ENCODE measurements at places on chromosomes 16 and 17.
A peak's percentile ranks its signal among the peaks of the same experiment; 100 is the strongest.

GRCh38 chr16:54517181-54517580, 230.6 kb upstream of the IRX3 start:
- no peak for DNase-seq
- H3K36me3 ChIP-seq = no peaks in the 10 kb centered on the region
- no peaks in the 10 kb centered on the region for H3K27me3 ChIP-seq
- no peaks in the 10 kb centered on the region for H3K4me1 ChIP-seq
- H3K4me3 ChIP-seq = no peak overlapping the region

- DNase-seq = no peak
- peak within 1 kb of the TSS; percentile 49 for H3K4me3 ChIP-seq
Measured at GRCh38 chr16:180101-180675, at the start of gene HBQ1. Gene HBQ1, plus strand, starts transcription at chr16:180459. Its CDS starts 28 bp downstream, at chr16:180487.

DNA sequence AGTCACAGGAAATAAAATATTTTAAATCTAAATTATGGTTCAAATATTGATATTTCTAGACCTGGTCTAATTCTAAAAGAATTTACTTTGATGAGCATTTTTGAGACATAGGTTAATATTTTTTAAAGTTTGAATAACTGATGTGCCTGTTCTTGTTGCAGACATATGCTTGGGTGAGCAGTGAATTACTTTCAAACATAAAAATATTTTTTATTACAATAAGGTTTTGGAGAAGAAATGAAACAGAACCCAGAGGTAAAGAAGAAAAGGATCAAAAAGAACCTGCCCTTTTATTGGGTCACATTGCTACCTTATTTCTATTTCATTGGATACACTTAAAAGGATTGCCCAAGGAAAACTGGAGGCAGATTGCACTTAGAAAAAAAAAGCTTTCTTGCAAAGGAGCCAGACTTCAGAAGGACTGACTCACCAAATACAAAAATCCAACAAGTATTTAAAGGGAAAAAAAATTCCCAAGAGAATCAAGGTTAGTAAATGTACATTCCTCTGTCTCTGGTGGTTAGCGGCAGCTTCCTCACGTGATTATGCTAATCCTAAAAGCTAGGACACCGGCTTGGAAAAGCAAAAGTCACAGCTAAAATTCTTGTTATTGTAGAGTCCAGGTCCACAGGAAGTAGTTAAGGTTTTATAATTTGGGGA, 18.5 kb downstream of the ENPP7 start:
- DNase-seq = no peak
- no peak overlapping the region for H3K27ac ChIP-seq
- H3K4me3 ChIP-seq = no peak overlapping the region
- no peaks in the 10 kb centered on the region for H3K36me3 ChIP-seq
- no peaks in the 10 kb centered on the region for H3K4me1 ChIP-seq

DNA sequence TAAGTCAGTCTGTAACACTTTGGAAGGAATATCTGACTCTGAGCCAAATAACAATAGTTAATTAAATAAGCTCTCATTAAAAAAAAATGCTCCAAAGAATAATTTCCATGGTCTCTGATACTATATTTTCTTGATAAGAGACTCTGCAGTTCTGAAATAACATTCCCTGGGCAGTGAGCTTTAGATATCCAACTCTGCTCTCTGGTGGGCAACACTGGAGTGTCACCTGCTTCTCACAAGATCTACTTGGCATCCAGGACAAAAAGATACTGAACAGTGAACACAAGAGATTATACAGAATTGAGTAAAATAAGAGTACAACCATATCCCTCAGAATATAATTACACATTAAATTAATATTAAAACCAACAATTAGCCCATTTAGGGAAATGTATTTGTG, 13.7 kb downstream of the BLMH start:
- no peak overlapping the region for H3K4me3 ChIP-seq
- H3K27me3 ChIP-seq = no peaks in the 10 kb centered on the region
- no peak for DNase-seq
- H3K4me1 ChIP-seq = no peaks in the 10 kb centered on the region
- H3K36me3 ChIP-seq = peaks cover 24% of the 10 kb centered on the region

DNA sequence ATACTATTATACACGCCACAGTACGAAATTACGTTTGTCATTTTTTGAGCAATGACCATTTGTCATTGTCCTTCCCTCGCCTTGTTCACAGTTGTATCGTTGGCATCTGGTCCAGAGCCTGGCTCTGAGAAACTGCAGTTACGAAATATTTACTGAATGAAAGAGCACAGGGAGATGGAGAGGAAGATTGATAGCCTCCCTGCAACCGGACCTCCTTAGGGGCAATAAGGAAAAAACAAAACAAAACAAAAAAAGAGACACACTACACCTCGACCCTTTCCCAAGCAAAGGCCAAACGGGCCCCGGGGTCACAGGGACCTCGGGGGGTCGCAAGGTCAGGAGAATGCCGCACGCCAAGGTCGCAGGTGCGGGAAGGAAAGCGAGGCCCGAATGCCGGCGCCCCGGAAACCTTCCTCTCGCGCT, 857 bp downstream of the GOT2 start:
- H3K27ac ChIP-seq = peak overlapping the region; percentile 81
- H3K4me3 ChIP-seq = peak overlapping the region; percentile 85
- H3K36me3 ChIP-seq = no peaks in the 10 kb centered on the region
- no peaks in the 10 kb centered on the region for H3K27me3 ChIP-seq

DNA sequence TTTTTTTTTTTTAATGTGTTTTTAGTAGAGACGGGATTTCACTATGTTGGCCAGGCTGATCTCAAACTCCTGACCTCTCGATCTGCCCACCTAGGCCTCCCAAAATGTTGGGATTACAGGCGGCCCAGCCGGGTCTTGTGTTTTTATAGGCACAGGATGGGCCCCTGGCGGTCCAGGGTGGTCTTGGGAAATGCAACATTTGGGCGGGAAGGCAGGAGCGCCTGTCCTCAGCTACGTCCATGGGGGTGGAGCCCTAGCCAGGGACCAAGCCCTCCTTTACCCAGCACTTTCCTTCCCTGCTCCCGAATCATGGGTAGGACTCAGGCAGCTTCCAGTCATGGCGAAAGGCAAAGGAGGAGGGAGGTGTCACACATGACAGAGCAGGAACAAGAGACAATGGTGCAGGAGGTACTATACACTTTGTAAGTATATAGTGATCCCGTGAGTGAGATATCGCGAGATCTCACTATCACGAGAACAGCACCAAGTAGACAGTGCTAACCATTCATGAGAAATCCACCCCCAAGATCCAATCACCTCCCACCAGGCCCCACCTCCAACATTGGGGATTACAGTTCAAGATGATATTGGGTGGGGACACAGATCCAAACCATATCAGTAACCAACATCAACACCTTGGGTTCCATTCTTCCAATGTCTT, 226.7 kb upstream of the WSCD1 start:
- no peaks in the 10 kb centered on the region for H3K4me1 ChIP-seq
- DNase-seq = no peak
- H3K36me3 ChIP-seq = no peaks in the 10 kb centered on the region
- H3K27ac ChIP-seq = no peak overlapping the region
- no peaks in the 10 kb centered on the region for H3K27me3 ChIP-seq

DNA sequence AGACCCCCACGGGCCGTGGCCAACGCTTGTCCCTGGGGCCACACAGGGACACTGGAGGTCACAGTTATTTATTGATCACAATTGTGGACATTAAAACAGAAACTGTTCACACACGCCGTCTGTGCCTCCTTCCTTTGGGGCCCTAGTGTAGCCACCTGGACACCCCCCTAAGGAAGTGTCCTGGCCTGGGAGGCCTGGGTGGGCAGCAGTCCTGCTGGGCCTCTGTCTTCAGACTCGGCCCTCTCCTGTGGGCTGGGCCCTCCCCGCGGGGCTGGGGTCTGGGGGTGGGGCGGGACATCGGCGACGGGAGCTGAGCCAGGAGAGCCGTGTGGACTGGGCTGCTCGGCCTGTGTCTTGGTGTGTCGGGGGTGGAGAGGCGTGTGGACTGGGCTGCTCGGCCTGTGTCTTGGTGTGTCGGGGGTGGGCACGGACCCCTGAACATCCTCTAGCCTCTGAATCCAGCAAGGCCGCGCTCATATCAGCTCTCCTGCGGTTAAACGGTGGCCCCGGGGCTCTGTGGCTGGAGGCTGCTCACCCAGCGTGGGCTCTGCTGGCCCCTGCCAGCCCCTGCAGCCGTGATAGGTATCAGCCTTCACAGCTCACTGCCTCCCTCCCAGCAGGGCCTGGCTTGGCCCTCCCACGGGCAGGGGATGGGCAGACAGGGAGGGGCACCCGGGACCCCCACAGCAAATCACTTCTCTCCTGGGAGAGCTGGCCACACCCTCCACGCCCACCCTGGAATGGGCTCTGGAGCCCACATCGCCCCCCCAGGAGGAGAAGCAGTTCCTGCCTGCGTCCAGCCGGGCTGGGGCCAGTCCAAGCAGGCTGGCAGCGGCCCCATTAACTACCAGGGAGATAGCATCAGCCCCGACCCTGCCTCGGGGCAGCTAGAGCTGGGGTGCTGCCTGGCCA, 1.1 kb upstream of the NHLRC4 start:
- H3K4me1 ChIP-seq = peaks cover 9% of the 10 kb centered on the region
- no peaks in the 10 kb centered on the region for H3K27me3 ChIP-seq
- H3K27ac ChIP-seq = no peak overlapping the region
- no peak overlapping the region for H3K4me3 ChIP-seq

GRCh38 chr17:6347776-6348175, 87.1 kb downstream of the AIPL1 start:
- DNase-seq = no peak
- H3K4me3 ChIP-seq = no peak overlapping the region
- H3K27ac ChIP-seq = no peak overlapping the region
- no peaks in the 10 kb centered on the region for H3K4me1 ChIP-seq
- no peaks in the 10 kb centered on the region for H3K36me3 ChIP-seq

GRCh38 chr17:27218719-27219488, 75.0 kb upstream of the WSB1 start:
- H3K36me3 ChIP-seq = no peaks in the 10 kb centered on the region
- no peak overlapping the region for H3K4me3 ChIP-seq
- no peaks in the 10 kb centered on the region for H3K4me1 ChIP-seq
- DNase-seq = no peak

DNA sequence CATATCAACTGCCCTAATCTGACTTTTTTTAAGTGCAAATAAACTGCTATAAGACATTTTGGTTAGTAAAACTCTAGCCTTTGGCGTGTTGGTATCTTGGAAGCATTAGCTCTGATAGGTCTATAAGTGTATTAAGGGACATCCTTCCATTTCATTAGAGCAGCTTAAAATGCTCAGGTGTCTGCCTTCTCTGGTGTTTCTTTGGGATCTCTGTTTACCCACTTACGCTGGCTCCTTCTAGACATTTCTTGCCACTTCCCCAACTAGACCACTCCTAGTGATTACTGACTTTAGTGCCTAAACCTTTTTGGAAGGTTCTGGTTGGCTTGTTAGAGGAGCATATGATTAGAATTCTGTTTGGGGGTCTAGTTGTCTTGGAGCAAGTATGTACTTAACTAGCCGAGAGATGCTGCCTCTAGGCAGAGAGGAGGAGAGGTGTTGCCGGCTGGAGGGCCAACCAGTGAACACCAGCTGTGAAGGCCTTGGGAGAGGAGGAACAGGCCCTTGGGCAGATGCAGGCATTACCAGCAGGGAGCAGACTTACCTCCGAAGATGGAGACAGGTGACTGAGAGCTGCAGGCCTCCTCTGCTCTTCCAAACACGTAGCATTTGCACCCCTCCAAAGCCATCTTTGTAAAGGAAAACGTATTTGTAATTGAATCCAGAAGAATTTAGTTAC, 15.2 kb upstream of the CLEC18C start:
- no peak for DNase-seq
- no peak overlapping the region for H3K27ac ChIP-seq
- H3K36me3 ChIP-seq = peaks cover 94% of the 10 kb centered on the region
- H3K4me3 ChIP-seq = no peak overlapping the region

DNA sequence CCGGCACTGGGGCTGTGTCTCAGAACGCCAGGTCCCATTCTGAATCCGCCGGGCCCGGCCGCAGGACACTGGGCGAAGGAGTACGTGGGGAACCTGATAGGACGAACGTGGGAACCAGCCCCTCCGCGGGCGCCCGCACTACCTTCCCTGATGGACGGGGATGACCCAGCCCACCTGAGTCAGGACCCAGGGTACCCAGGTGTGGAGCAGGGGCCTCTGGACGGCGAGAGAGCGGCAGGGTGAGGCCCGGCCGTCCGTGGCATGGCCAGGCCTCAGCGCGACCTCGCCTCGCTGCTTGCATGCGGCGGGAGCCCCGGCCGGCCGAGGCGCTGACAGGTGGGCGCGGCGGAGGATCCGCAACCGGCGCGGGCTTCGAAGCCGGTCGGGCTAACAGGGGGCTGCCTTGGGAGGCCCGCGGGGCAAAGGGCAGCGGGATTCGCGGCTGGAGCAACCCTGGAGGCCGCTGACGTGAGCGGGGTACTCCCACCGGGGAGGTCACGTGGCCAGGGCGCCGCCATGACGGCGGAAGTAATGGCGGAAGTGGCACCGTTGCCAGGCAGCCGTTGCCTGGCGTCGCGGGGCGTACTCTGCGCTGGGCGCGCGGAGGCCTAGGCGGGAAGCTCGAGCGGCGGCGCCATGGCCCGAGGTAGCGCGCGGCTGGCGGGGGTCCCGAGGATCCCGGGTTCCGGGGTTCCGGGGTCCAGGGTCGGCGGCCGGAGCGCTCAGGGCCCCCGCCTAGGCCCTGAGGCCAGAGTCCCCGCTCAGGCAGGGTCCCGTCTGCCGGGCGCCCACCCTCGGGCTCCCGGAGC, at the start of gene WDR90:
WDR90 (plus strand) TSS at position 585 of the 809 bp plus-strand sequence; CDS start at position 637, 52 bp downstream.
- peak within 1 kb of the TSS; percentile 91 for H3K4me3 ChIP-seq
- H3K27ac ChIP-seq = peak within 1 kb of the TSS; percentile 87
- DNase-seq = peak; percentile 95
- H3K36me3 ChIP-seq = no peaks in the 10 kb centered on the region
- no peaks in the 10 kb centered on the region for H3K27me3 ChIP-seq

- peaks cover 28% of the 10 kb centered on the region for H3K36me3 ChIP-seq
- DNase-seq = no peak
- H3K4me3 ChIP-seq = no peak overlapping the region
- peaks cover 9% of the 10 kb centered on the region for H3K4me1 ChIP-seq
- peak overlapping the region; percentile 32 for H3K27ac ChIP-seq
- no peaks in the 10 kb centered on the region for H3K27me3 ChIP-seq
Measured at GRCh38 chr17:21029036-21029435, 13.8 kb downstream of the USP22 start.

DNA sequence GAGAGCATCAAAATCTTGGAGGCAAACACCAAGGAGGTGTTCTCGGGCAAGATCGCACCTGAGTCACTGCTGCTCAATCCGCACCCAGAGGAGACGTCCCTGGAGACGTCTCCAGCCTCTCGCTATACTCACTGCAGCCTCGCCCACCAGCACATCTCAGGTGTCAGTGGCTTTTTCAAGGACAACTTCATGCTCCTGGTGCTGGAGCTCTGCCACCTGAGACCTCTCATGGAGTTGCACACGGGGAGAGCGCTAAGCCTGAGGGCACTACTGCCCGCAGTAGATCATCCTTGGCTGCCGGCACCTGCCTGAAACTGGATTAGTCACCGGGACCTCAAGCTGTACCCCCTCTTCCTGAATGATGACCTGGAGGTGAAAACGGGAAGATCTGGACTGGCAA, 2.6 kb upstream of the MBTPS1 start:
- H3K4me1 ChIP-seq = no peaks in the 10 kb centered on the region

DNA sequence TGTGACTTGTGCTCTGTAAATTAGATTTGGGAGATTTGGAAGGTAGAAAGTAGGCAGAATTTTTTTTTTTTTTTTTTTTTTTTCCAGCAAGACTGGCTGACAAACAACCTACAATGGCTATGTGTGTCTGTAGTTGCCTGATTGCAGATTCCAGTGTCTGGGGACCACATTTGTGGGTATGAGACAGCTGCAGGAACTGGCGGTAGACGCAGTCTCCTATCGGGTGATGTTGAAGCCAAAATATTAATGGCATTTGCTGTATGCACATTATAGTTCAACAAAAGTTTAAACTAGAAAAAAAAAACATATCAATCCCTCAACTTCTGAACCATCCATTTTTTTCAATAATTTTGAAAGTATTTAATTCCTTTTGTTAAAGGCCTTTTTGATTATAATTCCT, 665.2 kb downstream of the TOX3 start:
- DNase-seq = no peak
- no peak overlapping the region for H3K27ac ChIP-seq
- no peaks in the 10 kb centered on the region for H3K27me3 ChIP-seq
- H3K36me3 ChIP-seq = no peaks in the 10 kb centered on the region
- no peaks in the 10 kb centered on the region for H3K4me1 ChIP-seq
